ENCODE measurements at places on chromosomes 4 and X. TPM values are rescaled to one million over a fixed set of nuclear protein-coding genes. Genes with fewer than 3 reads are reported as not detected.

RIBC1 gene
- 6.4 TPM for polyA plus RNA-seq

IQCM gene
- not detected for polyA plus RNA-seq

ERAS gene
- polyA plus RNA-seq = 0.43 TPM

DCHS2 gene
- not detected for polyA plus RNA-seq

GPAT3 gene
- polyA plus RNA-seq = 25.3 TPM

SATL1 gene
- 0.22 TPM for polyA plus RNA-seq

NRK gene
- 7.9 TPM for polyA plus RNA-seq

DNA sequence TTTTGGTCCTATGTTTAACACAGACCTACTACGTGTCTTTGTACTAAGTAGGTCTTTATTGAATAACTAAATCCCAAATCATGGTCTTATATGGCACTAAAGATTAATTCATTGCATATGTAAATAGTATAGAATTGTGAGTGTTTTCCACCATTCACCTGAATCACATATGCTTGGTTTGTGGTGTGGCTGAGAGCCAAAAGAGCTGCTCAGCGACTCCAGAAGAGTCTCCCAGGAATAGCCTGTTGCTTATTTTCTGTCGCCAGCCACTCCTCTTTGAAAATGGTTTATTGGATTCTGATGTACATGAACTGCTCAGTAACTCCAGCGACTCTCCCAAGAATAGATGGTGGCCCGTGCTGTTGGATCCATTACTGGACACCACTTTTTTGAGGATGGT lies 184.5 kb downstream of the CLCN4 start:
- H3K27ac ChIP-seq = no peak overlapping the region
- H3K4me3 ChIP-seq = no peak overlapping the region
- DNase-seq = no peak
- no peaks in the 10 kb centered on the region for H3K4me1 ChIP-seq
- no peaks in the 10 kb centered on the region for H3K27me3 ChIP-seq

GRCh38 chrX:146238173-146238572 lies 420.5 kb downstream of the SLITRK2 start:
- DNase-seq = no peak
- no peak overlapping the region for H3K27ac ChIP-seq
- H3K27me3 ChIP-seq = no peaks in the 10 kb centered on the region

GRCh38 chrX:26873736-26874135 lies 589.4 kb downstream of the PPP4R3C start:
- H3K27me3 ChIP-seq = no peaks in the 10 kb centered on the region
- H3K4me3 ChIP-seq = no peak overlapping the region
- H3K27ac ChIP-seq = no peak overlapping the region
- H3K4me1 ChIP-seq = no peaks in the 10 kb centered on the region

DNA sequence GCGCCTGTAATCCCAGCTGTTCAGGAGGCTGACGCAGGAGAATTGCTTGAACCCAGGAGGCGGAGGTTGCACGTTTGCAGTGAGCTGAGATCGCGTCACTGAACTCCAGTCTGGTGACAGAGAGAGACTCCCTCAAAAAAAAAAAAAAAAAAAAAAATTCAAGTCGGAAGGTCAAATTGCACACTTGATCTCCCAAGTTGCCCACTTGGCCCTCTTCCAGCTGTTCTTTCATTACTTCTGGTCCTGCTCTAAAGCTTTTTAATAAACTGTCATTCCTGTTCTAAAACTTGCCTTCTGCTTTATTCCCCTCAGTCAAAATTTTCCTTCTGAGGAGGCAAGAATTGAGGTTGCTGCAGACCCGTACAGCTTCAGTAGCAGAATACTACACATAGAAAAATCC lies 2358.0 kb downstream of the ARAP2 start:
- H3K27me3 ChIP-seq = no peaks in the 10 kb centered on the region
- DNase-seq = peak; percentile 2
- H3K36me3 ChIP-seq = no peaks in the 10 kb centered on the region
- H3K4me3 ChIP-seq = no peak overlapping the region
- H3K4me1 ChIP-seq = no peaks in the 10 kb centered on the region
- no peak overlapping the region for H3K27ac ChIP-seq

Measured in kidney (tissue), 22 donors.